IMR-90 (cell line): ENCODE measurements at places on chromosomes 16 and 17. TPM values are rescaled to one million over a fixed set of nuclear protein-coding genes. Genes with fewer than 3 reads are reported as not detected.

The SDR42E2 gene
- total RNA-seq, result not detected in 2 replicates

- peaks cover 2% of the 10 kb centered on the region for H3K27me3 ChIP-seq
- no peak overlapping the region for H3K27ac ChIP-seq
- H3K4me3 ChIP-seq, result no peak overlapping the region
- no peaks in the 10 kb centered on the region for H3K36me3 ChIP-seq
These were observed 105.8 kb downstream of the SPACA3 start for GRCh38 chr17:33097411-33097810.

DNA sequence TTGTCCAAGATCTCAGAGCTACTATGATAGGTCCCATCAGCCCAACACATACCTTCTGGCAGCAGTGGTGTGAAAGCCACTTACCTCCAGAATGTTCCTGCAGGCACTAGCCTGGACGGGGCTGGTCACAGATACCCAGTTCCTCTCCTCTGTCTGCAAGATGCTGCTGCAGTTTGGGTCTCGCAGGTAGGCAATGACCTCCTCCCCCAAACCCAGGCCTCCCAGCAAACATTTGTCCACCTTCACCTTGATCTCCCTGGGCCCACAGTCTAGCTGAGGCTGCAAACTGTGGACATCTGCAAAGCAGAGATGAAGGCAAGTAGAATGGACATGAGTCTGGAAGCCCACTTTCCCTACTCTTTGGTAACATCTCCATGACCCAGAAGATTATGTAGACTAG, 7.1 kb downstream of the GP2 start:
- no peak overlapping the region for H3K4me3 ChIP-seq
- no peak overlapping the region for H3K27ac ChIP-seq
- no peak for DNase-seq
- H3K36me3 ChIP-seq, result no peaks in the 10 kb centered on the region
- no peaks in the 10 kb centered on the region for H3K4me1 ChIP-seq

DNA sequence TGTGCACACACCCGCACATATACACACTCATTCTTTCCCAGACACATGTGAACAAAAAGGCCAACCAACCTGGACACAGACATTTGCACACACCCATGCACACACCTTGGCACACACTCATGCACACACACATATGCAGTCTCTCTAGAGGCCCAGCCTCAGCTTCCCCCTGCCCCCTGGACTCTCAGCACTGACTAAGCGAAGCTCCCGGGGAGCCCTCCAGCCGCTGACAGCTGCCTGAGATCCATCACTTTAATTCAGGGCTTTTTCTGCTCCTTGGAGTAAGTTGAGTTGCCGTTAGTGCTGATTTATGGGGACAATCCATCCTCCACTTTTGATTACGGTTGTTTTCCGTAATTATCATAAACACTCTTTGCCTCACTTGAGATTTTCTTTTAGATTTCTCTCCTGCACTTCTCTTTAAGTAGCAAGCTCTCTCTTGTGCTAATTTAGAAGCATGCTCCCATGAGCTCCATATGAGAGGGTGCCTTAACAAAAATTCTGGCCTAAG, 158.6 kb upstream of the CDC42EP4 start:
- no peak overlapping the region for H3K27ac ChIP-seq
- no peaks in the 10 kb centered on the region for H3K4me1 ChIP-seq
- DNase-seq, result no peak
- no peaks in the 10 kb centered on the region for H3K27me3 ChIP-seq

- no peaks in the 10 kb centered on the region for H3K4me1 ChIP-seq
- H3K4me3 ChIP-seq, result no peak overlapping the region
- H3K27ac ChIP-seq, result no peak overlapping the region
- no peaks in the 10 kb centered on the region for H3K27me3 ChIP-seq
These were observed 23.3 kb downstream of the ZC3H18 start for GRCh38 chr16:88593489-88593888.

GRCh38 chr17:8125154-8125946, 1.4 kb upstream of the HES7 start:
- H3K36me3 ChIP-seq, result no peaks in the 10 kb centered on the region
- peaks cover 8% of the 10 kb centered on the region for H3K4me1 ChIP-seq

DNA sequence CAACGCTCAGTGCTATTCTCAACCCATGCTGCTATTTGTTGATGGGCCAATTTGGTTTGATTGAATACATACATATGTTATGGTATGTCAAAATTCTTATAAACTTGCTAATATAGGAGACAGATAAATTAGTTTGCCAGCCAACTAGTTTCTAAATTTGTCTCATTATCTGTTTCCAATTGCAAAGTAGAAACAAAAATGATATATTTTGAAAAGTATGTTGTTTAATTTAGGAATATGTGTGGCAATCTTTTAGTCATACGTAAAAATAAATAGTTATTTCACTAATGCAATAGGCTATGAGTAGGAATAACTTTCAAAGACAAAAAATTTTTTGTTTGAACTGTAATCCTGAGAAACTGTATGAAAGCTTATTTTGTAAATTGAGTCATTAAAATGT, 210.6 kb upstream of the KCNJ16 start:
- DNase-seq, result peak; percentile 60
- H3K27ac ChIP-seq, result peak overlapping the region; percentile 27; the same call in 1 of the 2 replicates
- no peaks in the 10 kb centered on the region for H3K27me3 ChIP-seq
- H3K4me3 ChIP-seq, result no peak overlapping the region
- H3K36me3 ChIP-seq, result no peaks in the 10 kb centered on the region

GRCh38 chr16:71515026-71515425, 11.2 kb upstream of the CHST4 start:
- H3K4me1 ChIP-seq, result no peaks in the 10 kb centered on the region
- no peak for DNase-seq
- no peak overlapping the region for H3K4me3 ChIP-seq
- no peaks in the 10 kb centered on the region for H3K27me3 ChIP-seq

- DNase-seq, result no peak
- H3K4me1 ChIP-seq, result 0 out of 2 replicates have a peak, but pooled peaks cover 1% of the 10 kb centered on the region
- no peak overlapping the region for H3K4me3 ChIP-seq
- H3K27ac ChIP-seq, result no peak overlapping the region
These were observed 51.7 kb downstream of the NLK start for GRCh38 chr17:28093999-28094716.
